Hepatocyte (in vitro differentiated cells): ENCODE measurements at places on chromosomes 4 and X. TPM values are rescaled to one million over a fixed set of nuclear protein-coding genes. Genes with fewer than 3 reads are reported as not detected.

DNA sequence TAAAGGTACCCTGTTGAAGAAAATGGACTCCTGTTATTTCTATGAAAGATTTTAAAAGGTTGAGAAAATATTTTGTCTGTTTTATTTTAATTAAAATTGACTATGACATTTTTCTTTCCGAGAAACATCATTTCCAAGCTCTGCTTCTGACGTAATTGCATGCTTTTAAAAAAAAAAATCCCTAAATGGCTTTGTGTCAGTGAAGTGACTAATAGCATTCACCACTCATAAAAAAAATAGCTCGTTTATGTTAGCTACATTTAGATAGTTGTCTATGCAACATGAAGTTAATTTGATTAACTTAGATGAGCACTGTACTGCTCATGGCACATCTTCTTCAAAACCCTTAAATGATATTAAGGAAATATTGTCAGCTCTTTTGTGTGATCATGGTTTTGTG lies 105.1 kb upstream of the KLHL13 start:
- no peaks in the 10 kb centered on the region for H3K27me3 ChIP-seq
- no peak for DNase-seq
- no peaks in the 10 kb centered on the region for H3K36me3 ChIP-seq
- H3K27ac ChIP-seq, result no peak overlapping the region
- no peaks in the 10 kb centered on the region for H3K4me1 ChIP-seq
- no peak overlapping the region for H3K4me3 ChIP-seq

DNA sequence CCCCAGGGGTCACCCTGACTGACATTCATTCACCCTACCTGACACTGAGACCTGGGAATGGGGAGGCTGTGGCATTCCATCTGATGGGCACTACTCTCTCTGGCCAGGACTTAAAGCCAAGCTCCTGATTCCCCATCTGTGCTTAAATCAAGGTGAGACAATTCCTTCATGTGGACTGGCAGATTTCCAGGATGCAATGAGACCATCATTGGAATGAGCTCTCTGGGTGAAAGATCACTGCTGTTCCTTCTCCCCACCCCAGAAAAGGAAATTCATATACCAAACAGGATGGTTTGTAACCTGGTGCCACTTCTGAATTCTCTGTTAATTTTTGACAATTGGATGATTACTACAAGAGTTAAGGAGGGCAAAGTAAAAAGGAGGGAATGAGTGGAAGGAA lies 354.8 kb downstream of the MID1IP1 start:
- H3K27me3 ChIP-seq, result no peaks in the 10 kb centered on the region
- DNase-seq, result no peak
- H3K4me1 ChIP-seq, result no peaks in the 10 kb centered on the region
- no peak overlapping the region for H3K27ac ChIP-seq
- H3K36me3 ChIP-seq, result no peaks in the 10 kb centered on the region

DNA sequence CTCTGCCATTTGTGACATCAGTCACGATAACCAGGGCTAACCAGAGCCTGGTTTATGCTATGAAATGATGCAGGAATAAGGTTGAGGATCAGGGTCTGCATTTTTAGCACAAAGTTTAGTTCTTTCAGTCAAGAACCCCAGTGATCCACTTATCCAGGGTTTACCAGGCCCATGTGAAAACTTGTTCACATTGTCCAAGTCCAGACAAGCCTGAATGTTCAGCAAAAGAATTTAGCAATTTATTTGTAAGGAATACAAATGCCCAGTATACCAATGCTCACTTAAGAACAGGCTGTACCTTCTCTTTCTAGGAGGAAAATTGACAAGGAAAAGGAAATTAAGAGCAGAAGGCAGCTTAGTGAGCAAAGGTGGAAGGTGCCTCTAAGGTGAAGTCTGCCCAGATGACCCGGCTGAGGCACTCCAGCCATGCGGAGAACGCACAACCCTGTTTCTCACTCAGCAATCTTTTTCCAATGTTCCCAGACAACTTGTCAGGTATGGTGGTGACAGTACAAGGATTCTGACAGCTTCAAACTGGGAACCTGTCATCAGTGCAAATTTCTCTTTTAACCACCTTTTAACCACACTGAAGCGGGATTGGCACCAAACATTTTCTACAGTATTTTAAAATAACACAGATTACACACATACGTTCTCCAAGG lies 54.0 kb downstream of the TBC1D9 start:
- H3K27me3 ChIP-seq, result no peaks in the 10 kb centered on the region
- DNase-seq, result no peak
- H3K4me3 ChIP-seq, result no peak overlapping the region
- H3K27ac ChIP-seq, result no peak overlapping the region
- no peaks in the 10 kb centered on the region for H3K36me3 ChIP-seq
- no peaks in the 10 kb centered on the region for H3K4me1 ChIP-seq

DNA sequence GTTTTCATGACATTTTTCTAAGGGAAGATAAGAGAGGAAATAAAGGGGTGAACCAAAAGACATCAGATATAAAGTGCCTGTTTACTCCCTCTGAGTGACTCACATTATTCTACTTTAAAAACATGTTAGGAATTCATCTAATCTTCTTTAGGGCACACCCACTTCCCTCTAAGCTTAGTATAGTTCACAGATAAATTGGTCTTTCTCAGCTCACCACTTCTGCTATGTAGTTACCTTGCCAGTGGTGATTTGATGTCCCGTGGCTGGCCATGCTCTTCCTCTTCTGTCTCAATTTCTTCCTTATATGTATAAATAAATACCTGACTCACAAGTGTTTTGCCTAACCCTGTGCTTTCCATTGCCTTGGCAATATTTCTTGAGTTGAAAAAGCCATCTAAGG lies 96.8 kb downstream of the PDLIM5 start:
- no peaks in the 10 kb centered on the region for H3K4me1 ChIP-seq
- H3K27ac ChIP-seq, result peak overlapping the region; percentile 84
- no peak overlapping the region for H3K4me3 ChIP-seq
- peak; percentile 47 for DNase-seq
- no peaks in the 10 kb centered on the region for H3K36me3 ChIP-seq
- H3K27me3 ChIP-seq, result no peaks in the 10 kb centered on the region

The CT45A2 gene
- total RNA-seq, result not detected in 2 replicates

GRCh38 chr4:70801265-70801809 lies 38.4 kb downstream of the GRSF1 start:
- DNase-seq, result no peak
- H3K36me3 ChIP-seq, result no peaks in the 10 kb centered on the region
- no peak overlapping the region for H3K27ac ChIP-seq
- H3K4me1 ChIP-seq, result no peaks in the 10 kb centered on the region

GRCh38 chrX:22109442-22109841 lies 77.3 kb downstream of the PHEX start:
- H3K4me1 ChIP-seq, result no peaks in the 10 kb centered on the region
- H3K27me3 ChIP-seq, result no peaks in the 10 kb centered on the region
- DNase-seq, result no peak
- H3K4me3 ChIP-seq, result no peak overlapping the region
- H3K27ac ChIP-seq, result no peak overlapping the region

GRCh38 chr4:23369331-23369730 lies 520.5 kb downstream of the PPARGC1A start:
- no peaks in the 10 kb centered on the region for H3K36me3 ChIP-seq
- no peaks in the 10 kb centered on the region for H3K27me3 ChIP-seq
- H3K4me1 ChIP-seq, result peaks cover 13% of the 10 kb centered on the region
- H3K4me3 ChIP-seq, result no peak overlapping the region

The CABS1 gene
- not detected in 2 replicates for total RNA-seq

GRCh38 chrX:30864383-30864785 lies 24.7 kb downstream of the TAB3 start:
- no peak overlapping the region for H3K27ac ChIP-seq
- H3K27me3 ChIP-seq, result no peaks in the 10 kb centered on the region
- no peaks in the 10 kb centered on the region for H3K4me1 ChIP-seq
- no peak overlapping the region for H3K4me3 ChIP-seq
